ENCODE measurements at places on chromosomes 11 and 22.

- DNase-seq = no peak
Observed at GRCh38 chr11:2882396-2883110, 3.0 kb downstream of the CDKN1C start.

- DNase-seq = peak; percentile 53
Observed at GRCh38 chr22:37464181-37464580, 22.0 kb downstream of the MFNG start.

DNA sequence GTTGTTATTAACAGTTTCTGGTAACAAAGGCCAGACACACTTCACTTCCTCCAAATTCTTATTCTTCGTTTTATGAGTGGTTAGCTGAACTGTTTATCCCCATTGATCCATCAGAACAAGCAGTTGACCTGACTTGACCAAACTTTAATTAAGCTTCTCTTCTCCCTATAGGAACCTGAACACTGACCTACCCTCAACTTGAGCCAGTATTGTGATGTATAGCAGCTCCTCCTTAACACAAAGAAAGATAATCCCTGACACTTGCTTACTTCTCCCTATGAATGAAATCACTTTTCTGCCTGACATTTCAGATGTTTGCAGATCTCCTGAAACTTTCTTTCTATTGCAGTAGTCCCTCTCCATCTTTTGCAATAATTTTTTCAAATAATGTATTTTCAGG, 41.9 kb downstream of the ANO5 start:
- no peak for DNase-seq

- DNase-seq = no peak
Observed at GRCh38 chr11:121459413-121460017, 6.7 kb upstream of the SORL1-AS1 start.

- DNase-seq = peak; percentile 52
Observed at GRCh38 chr11:39741066-39741465, 1718.4 kb downstream of the LRRC4C start.

DNA sequence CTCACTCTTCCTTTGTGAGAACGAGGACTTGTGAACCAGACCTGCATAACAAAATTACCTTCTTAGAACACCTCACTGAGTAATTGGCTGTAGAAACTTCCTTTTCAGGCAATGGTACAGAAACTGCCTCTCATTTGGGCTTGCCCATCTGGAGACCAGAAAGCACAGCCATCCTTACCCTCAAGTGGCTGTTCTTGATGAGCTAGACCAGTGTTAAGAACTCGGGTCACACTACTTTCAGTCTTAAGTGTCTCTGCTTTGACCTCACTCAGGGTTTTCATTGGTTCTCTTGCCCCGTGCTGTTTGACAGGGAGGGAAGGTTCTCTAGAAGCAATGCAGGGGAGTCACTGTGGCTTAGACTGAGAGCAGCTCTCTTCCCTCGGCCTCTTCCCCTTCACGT, 29.3 kb downstream of the NAT10 start:
- DNase-seq = no peak

GRCh38 chr22:25574736-25575135, 10.3 kb downstream of the GRK3 start:
- DNase-seq = no peak

DNA sequence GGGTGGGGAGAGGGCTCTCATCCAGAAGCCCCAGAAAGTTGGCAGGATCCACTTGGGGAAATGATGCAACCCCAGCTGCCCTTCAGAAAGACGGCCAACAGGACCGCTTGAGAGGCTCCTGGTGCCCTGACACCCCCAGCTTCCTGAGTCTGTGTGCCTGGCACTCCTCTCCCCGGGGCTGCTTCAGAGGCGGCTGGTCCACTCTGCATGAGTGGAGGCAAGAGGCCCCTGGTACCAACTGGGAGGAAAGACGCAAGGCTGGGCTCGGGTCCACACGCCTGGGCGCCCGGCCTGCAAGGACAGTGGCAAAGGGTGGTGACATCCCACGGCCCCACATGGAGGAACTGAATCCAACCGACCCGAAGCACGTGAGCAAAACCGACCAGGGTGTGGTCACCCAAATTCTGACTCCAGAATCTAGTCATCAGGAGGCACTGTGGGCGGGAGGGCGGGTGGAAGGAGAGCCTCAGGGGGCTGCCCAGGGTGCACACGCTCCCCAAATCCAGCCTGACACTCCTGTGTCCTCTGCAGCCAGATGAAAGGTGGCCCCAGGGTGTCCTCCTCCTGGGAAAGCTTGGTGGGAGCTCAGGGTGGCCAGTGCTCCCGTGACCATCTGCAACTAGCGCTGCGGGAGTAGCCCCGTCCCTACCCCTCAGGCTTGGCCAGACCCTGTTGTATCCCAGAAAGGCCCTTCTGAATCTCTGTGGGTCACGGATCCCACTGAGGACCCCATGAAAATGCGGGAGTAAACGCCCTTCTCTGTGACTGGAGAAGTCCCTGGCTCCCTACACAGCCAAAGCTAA, 3.7 kb downstream of the RNH1 start:
- no peak for DNase-seq

DNA sequence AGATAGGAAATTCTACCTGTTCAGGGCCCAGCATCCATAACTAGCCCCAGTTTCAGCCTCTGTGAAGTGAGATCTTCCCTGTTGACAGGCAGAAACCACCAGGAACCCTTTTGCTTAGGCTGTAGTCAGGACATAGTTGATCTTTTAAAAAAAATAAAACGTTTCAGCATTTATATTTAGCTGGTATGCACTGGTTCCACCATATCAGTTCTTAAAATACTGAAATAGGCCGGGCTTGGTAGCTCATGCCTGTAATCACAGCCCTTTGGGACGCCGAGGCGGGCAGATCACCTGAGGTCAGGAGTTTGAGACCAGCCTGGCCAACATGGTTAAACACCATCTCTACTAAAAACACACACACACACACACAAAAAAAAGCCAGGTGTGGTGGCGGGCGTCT, 35.3 kb downstream of the GALNT18 start:
- no peak for DNase-seq

Measured in ELR (cell line).